ENCODE measurements at places on chromosomes 16 and 17.

GRCh38 chr16:88055356-88055755 is 104.1 kb downstream of the BANP start:
- no peak for DNase-seq

- no peak for DNase-seq
Measured at GRCh38 chr16:80784951-80785350, 19.4 kb downstream of the CDYL2 start.

GRCh38 chr17:47611372-47612350 is 38.1 kb upstream of the KPNB1 start:
- DNase-seq: no peak

- DNase-seq: no peak
Measured at GRCh38 chr16:74578433-74578832, 28.5 kb downstream of the GLG1 start.

GRCh38 chr16:10880594-10881452 is 3.8 kb downstream of the CIITA start:
- DNase-seq: no peak

DNA sequence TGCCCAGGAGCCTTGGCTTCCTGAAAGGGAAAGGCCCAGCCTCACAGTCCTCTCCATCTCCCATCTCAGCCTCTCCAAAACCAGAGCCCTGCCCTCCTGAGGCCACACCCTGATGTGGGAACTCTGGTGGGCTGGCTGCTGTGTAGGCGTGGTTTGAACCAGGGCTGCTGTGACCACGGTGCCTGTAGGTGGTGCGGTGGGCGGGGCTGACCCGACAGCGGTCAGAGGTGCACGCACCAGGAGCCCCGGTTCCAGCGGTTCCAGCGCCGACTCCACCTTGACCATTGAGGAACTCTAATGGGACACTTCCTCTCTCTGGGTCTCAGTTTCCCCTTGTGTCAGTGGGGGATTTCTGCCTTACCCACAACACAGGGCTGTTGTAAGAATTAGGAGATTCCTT is 2.4 kb downstream of the RAP1GAP2 start:
- no peak for DNase-seq

GRCh38 chr16:83940630-83941378 is 12.2 kb upstream of the OSGIN1 start:
- DNase-seq: no peak

DNA sequence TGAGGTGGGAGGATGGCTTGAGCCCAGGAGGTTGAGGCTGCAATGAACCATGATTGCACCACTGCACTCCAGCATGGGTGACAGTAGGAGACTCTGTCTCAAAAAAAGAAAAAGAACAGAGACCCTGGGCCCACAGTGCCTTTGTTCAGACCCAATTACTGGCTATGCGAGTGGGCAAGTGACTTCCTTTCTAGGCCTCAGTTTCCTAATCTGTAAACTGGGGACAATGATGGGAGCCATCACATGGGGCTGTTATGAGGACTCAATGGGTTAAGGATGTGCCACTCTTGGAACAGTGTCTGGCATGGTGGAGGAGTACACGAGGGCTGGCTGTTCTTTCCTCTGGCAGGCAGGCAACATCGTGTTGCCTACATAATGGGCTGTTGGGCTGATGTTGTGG is 47.3 kb upstream of the NDRG4 start:
- DNase-seq: no peak

- no peak for DNase-seq
Measured at GRCh38 chr16:67305216-67306071, 21.1 kb downstream of the KCTD19 start.

DNA sequence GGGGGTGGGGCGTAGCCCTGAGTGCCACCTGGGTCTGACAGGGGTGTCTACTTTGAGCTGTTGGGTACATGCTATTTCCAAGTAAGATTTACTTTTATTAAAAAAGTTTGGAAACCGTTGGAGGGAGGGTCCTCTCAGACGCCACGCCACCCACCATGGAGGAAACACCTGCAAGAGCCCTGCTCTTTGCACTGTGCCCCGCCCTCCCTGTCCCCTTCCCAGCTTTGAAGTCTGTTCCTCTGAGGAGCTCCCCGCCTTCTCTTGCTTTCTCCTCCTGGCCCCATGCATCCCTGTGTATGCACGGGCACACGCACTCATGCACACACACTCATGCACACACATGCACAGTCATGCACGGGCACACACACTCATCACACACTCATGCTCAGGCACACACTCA is 15.5 kb downstream of the ADGRG1 start:
- no peak for DNase-seq

GRCh38 chr16:12850186-12850585 is 46.5 kb upstream of the CPPED1 start:
- DNase-seq: no peak

- no peak for DNase-seq
Measured at GRCh38 chr16:85134076-85134788, 22.0 kb upstream of the CIBAR2 start.

GRCh38 chr17:40547785-40548478 is 17.3 kb downstream of the CCR7 start:
- DNase-seq: no peak

- DNase-seq: no peak
Measured at GRCh38 chr16:74477226-74477625, 55.9 kb upstream of the CLEC18B start.

- no peak for DNase-seq
Measured at GRCh38 chr17:77242118-77242851, 101.5 kb downstream of the SEC14L1 start.

DNA sequence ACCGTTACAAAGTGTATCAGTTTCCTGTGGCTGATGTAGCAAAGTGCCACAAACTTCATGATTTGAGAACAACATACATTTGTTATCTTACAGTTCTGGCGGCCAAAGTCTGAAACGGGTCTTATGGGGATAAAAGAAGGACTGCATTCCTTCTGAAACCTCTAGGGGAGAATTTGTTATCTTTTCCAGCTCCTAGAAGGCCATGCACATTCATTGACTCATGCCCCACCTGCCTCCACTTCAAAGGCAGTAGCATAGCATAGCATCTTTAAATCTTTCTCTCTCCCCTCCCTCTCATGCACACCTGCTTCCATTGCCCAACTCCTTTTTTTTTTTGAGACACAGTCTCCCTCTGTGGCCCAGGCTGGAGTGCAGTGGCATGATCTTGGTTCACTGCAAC is 190.7 kb upstream of the DYNLRB2 start:
- no peak for DNase-seq

DNA sequence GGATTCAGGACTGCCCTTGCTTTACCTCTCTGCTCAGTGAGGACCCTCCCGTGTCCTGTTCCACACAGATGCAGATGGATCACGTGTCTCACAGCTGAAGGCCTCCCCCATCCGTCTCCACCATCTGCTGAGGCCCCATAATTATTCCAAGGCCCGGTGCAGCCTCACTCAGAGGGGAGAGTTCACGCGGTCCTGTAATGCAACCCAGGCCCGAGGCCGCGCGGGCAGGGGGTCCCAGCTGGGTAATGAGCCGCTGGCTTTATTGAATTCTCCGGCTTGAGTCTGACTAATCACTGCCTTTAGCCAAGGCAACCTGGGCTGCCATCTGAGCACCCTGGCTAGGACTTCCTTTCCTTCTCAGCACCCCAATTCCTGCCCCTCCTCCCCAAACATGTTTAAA is 4.4 kb upstream of the WFIKKN2 start:
- no peak for DNase-seq

- no peak for DNase-seq
Measured at GRCh38 chr17:46099865-46100264, 93.4 kb downstream of the KANSL1 start.

- DNase-seq: no peak
Measured at GRCh38 chr17:35879773-35880654, at the start of gene CCL5. TSS of gene CCL5 (minus strand) at chr17:35880360.

DNA sequence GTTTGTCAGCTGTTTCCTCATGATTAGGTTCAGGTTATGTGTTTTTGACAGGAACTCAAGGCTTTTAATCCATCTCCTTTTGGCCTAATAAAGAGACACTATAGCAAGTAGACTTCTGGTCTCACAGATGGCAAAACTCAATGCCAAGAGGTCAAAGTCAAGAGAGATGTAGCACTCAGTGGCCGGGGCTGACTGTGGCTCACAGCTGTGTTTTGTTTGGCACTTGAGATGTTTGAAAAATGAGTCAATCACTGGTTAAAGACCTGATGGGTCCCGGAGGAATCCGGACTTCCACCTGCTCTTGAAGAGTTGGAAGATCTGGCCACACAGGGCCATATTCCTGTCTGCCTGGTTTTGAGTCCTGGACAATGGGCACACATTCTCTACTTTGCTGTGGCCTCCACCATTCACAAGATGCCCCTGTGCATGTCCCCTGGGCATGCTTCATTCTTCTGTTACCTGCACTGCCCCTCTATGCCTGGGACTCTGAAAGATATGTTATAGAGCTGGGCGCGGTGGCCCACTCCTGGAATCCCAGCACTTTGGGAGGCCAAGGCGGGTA is 210.3 kb downstream of the SNX29 start:
- no peak for DNase-seq

- no peak for DNase-seq
Measured at GRCh38 chr17:58060596-58061191, 22.5 kb upstream of the DYNLL2 start.

GRCh38 chr16:58236231-58236690 is 38.4 kb upstream of the CSNK2A2 start:
- peak; percentile 52 for DNase-seq

- no peak for DNase-seq
Measured at GRCh38 chr16:13426269-13426668, 493.7 kb upstream of the ERCC4 start.

- DNase-seq: peak; percentile 81
Measured at GRCh38 chr17:80263253-80264204, 2.9 kb downstream of the RNF213 start.

- DNase-seq: no peak
Measured at GRCh38 chr17:48053758-48054237, 5.6 kb downstream of the NFE2L1 start.

DNA sequence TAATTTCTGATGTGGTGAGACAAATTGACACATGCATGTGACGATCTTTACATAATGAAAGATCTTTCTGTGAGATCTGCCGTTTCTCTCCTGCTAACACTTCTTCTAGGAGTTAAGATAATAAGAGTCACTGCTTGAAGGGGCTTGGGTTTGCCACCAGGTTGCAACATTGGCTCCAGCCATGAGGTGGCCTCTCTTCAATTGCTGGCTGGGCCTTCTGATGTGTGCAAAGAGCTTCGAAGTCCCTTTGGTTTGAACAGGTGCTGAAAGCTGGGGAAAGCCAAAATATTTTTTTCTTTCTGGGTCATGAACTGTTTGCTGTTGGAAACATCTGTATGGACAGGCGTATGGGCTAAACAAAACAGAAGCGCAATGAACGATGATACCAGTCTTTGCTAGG is 204.1 kb upstream of the SALL1 start:
- DNase-seq: no peak

- no peak for DNase-seq
Measured at GRCh38 chr16:69566981-69567680, 1.4 kb downstream of the NFAT5 start.

DNA sequence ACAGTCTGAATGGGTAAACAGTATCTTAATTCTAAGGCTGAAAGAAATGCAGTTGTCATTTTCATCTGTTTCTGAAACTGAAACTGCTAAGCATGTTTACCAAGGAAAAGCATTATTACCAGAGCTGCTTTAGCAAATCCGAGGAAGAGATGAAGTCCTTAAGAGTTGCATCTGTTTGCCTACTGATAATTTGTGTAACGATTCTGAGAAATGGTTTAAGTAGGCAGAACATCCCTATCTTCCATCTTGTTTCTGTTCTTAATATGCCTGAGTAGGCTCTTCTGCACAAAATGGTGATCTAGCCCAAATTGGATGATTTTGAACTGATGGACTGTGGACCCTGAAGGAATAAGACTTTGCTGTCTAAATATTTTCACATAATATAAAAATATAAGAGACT is 34.9 kb downstream of the NUP93 start:
- DNase-seq: no peak

- no peak for DNase-seq
Measured at GRCh38 chr17:57641761-57642160, 103.3 kb downstream of the CCDC182 start.

DNA sequence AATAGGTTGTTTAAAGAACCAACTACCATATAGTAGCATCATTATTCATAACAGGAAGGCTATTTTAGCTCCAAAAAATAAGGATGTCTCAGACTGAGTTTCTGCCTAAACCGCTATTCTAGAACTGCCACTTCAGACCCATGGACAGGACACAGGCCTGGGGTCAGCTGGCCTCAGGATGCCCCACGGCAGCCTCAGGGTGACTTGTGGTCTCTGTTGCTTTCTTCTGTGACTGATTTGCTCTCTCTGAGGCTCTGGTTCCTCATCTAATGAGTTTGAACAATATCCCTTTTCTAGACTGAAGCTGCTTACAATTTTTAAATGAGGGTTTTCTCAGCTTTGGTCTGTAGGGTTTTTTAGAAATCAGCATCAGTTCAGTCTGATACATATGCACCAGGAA is 31.8 kb upstream of the IRF8 start:
- no peak for DNase-seq

- peak; percentile 89 for DNase-seq
Measured at GRCh38 chr17:81702934-81703746, at the start of gene MRPL12. TSS of gene MRPL12 (plus strand) at chr17:81703367. CDS start at chr17:81703502, 135 bp downstream.

- no peak for DNase-seq
Measured at GRCh38 chr17:37650419-37651003, 7.3 kb upstream of the DDX52 start.

- peak; percentile 55 for DNase-seq
Measured at GRCh38 chr16:12095275-12096156, 119.0 kb downstream of the SNX29 start.

DNA sequence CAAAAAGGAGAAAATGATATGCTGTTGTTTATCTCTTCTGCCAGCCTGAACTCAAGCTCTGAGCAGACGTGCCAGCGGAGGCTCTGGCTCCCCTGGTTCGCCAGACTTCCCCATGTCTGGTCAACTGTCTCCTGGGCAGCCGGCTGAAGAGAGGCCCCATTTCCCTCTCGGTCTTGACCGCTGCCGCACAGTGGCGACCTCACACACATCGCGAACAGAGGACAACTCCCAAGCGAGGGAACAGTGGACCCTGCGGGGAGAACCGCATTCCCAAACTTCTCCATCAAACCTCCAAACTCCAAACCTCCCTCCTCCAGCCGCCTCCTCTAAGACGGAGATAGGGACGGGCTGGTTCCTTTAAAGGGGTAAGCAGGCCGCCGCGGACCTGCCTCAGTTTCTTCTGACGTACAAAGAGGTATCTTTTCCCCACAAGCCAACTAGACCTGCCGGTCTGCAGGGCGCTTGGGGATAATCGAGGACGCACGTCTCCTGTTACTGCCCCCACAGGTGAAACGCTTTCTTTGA is 24.9 kb upstream of the RFFL start:
- DNase-seq: no peak

- no peak for DNase-seq
Measured at GRCh38 chr17:2901582-2901981, 105.3 kb downstream of the RAP1GAP2 start.

DNA sequence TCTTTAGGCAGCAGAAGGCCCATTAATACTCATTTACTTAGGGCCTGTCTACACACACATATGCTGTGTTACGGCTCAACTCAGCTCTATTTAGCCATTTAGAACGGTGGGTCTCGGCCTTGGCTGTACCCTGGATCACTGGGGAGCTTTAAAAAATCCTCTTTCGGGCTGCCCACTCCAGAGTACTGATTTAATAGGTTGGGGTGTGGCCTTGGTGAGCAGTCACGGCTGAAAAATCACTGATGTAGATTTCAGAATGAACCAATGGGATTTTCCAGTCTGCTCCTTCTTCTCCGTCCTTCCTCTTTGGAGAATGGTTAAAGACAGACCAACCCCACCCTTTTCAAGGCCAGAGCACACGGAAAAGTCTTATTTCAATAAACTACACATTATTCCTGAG is 223.5 kb downstream of the CCDC182 start:
- no peak for DNase-seq

GRCh38 chr17:60102632-60103096 is 23.9 kb upstream of the HEATR6 start:
- DNase-seq: peak; percentile 29
